ENCODE measurements at places on chromosomes 13 and 19. TPM values are rescaled to one million over a fixed set of nuclear protein-coding genes. Genes with fewer than 3 reads are reported as not detected.

RGS9BP gene
- total RNA-seq: 0.31 TPM

NCAN gene
- total RNA-seq: 0.14 TPM

DNA sequence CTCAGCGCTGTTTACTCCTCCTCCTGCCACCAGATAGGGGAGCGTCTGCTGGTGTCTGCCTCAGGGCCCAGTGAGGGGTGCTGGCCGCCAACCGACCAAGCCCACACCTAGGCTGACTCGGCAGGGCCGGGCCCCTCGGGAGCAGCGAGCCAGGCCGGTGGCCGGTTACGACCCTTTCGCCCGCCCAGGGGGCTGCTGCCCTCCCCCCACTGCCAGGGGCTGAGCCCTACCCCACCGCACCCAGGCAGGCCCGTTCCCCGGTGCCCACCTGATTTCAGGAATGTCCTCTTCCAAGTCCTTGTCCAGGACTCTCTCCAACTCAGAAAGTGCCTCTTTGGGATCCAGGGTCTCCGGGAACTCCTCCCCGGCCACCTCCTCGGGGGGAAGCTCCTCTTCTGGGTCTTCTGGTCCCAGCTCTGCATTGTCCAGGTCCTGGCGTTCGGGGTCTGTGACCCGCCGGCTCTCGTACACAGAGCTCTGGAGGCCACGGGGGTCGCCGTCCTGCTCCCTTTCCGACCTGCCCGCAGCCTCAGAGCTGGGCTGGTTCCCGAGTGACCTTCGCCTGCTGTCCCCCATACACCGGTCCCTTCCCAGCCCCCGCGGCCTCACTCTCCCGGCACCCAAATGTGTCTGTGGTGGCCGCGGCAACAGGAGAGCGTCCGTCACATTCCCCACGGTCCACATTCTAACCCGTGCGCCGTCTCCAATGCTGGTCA, 31.0 kb upstream of the MIER2 start:
- no peaks in the 10 kb centered on the region for H3K36me3 ChIP-seq
- DNase-seq: no peak
- H3K4me1 ChIP-seq: peaks cover 7% of the 10 kb centered on the region
- no peak overlapping the region for H3K27ac ChIP-seq
- no peak overlapping the region for H3K4me3 ChIP-seq

DNA sequence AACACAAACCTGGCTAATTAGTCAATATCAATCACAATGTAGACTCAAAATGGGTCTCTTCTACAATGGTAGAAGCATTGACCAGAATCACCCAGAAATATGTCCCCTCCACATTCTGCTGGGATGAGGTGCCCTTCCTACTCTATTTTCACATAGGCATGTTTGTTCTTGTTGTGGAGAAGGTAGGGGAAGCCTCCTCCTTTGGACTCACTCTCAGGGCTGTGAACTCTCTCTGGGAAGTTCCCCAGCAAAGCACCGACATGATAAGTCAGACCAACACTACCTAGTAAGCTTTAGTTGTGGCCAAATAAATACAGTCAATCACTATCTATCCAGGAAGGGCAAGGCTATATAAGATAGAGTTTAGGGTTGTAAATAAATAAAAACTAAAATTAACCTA, 194.5 kb upstream of the UBL3 start:
- H3K36me3 ChIP-seq: no peaks in the 10 kb centered on the region
- H3K4me1 ChIP-seq: peaks cover 21% of the 10 kb centered on the region
- H3K4me3 ChIP-seq: no peak overlapping the region
- no peak for DNase-seq
- no peak overlapping the region for H3K27ac ChIP-seq
- H3K27me3 ChIP-seq: no peaks in the 10 kb centered on the region

Measured in activated T-cell treated with anti-CD3 and anti-CD28 coated beads, Interleukin-2, amount 50 U/mL, for 72 hours (primary cell).